ENCODE measurements at places on chromosomes 2 and 18.

- no peak for DNase-seq
Measured at GRCh38 chr2:173631127-173631460, 276.4 kb downstream of the CDCA7 start.

DNA sequence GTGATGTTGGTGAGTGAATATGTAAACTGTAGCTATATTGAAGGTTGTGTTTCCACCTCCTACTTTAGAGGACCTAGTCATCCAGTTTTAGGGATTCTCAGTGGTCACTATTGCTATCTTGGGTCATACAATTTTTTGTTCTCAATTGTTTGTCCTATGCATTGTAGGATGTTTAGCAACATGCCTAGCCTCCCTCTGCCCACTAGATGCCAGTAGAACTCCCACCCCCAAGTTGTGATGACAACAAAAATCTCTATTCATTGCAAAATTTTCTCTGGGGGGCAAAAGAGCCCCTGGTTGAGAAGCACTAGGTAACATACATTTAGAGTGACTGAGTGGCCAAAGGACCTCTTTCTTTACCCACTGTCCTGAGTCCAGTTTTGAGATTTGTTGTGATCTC lies 87.3 kb downstream of the LRRTM4 start:
- DNase-seq = no peak

DNA sequence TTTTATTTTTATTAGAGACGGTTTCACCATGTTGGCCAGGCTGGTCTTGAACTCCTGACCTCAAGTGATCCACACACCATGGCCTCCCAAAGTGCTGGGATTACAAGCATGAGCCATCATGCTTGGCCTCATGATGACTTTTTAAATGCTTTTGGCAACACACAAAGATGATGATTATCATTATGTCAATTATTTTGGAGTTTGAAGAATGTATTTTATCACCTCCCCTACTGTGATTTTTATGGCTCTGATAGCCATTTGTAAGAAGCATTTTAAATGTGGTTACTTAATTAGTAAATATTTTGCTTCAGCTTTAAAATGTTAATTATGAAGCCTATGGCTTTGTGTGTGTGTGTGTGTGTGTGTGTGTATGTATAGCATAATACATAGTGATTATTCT lies 45.1 kb upstream of the RAB27B start:
- no peak for DNase-seq

- DNase-seq = no peak
Measured at GRCh38 chr18:30081122-30081521, 961.4 kb downstream of the DSC3 start.

- no peak for DNase-seq
Measured at GRCh38 chr2:226794751-226795171, 4.9 kb downstream of the IRS1 start.

GRCh38 chr2:12074126-12074844 lies 327.9 kb downstream of the LPIN1 start:
- DNase-seq = no peak

GRCh38 chr18:45164551-45164950 lies 450.7 kb upstream of the SLC14A2 start:
- DNase-seq = no peak

DNA sequence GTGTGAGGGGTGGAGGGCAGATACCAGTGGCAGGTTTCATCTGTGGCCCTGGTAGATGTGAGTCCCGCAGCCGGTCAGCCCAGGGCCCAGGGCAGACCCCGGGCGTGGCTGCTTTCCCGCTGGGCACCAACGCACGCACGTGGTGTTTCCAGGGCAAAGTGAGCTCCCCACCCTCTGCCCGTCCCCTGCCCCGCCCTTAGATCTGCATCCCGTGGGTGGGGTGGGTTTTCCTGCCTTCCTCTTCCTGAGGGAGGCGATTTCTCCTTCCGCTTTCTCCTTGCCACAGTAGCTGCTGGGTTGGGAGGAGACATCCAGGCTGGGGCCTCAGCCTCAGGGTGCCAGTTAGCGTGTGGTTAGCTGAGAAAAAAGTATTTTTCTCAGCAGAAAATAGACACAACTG lies 49.6 kb downstream of the ODC1 start:
- DNase-seq = no peak

GRCh38 chr2:20524412-20525040 lies 77.7 kb downstream of the RHOB start:
- no peak for DNase-seq

- DNase-seq = no peak
Measured at GRCh38 chr2:15539999-15540398, 21.1 kb downstream of the NBAS start.

- DNase-seq = no peak
Measured at GRCh38 chr18:24055009-24055804, 40.7 kb downstream of the TTC39C start.

- DNase-seq = no peak
Measured at GRCh38 chr18:6219116-6219717, 195.5 kb downstream of the L3MBTL4 start.

Data from stimulated activated CD8-positive, alpha-beta memory T cell treated with anti-CD3 and anti-CD28 coated beads, Interleukin-12 subunit alpha, Interleukin-12 subunit beta, amount 100 ng/mL, for 4 hours (primary cell).